ENCODE measurements at places on chromosomes 3 and 15.

- DNase-seq: no peak
These were observed 67.8 kb upstream of the ITGA11 start for GRCh38 chr15:68499620-68500312.

- no peak for DNase-seq
These were observed 3.6 kb downstream of the CADM2 start for GRCh38 chr3:84962415-84962814.

DNA sequence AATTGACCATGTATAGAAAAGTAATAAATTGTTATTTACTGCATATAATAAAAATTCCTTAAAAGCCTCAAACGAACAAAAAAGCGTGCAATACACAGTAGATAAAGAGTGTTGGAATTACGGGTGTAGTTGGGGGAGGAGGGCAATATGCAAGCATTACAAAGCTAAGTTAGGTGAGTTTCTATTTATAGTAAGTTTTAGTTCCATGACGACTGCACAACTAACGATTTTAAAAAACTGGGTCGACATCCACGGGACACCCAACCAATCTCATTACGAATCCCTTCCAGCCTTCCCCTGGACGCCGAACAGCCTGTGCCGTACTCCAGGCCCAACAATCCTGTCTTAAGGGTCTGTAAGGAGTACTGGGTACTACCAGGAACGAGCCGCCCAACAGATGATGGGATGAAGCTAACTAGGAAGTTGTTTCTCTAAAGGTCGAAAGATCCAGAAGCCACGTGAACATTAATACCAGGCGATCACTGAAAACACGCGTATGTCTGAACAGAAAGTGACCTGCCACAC is 677 bp downstream of the POLQ start:
- no peak for DNase-seq

DNA sequence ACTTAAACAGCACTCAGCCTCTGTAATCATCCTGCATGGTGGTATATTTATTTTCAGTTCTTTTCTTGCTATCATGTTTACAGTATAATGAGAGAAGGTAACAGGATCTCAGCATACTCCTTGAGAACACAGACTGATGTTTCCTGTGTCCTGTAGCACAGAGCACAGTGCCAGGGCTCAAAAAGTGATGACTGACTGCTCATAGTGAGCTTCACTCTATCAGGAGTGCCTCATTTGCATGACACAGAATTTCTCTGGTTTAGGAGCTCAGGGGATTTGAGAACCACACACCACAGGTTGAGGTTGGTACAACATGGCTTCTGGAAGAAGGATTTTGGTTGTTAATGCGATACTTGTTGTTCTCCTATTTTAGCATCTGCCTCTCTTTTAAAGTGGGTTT is 68.5 kb upstream of the SLC2A2 start:
- DNase-seq: peak; percentile 15
